ENCODE measurements at places on chromosomes 1 and 21.
A peak's percentile ranks its signal among the peaks of the same experiment; 100 is the strongest.

DNA sequence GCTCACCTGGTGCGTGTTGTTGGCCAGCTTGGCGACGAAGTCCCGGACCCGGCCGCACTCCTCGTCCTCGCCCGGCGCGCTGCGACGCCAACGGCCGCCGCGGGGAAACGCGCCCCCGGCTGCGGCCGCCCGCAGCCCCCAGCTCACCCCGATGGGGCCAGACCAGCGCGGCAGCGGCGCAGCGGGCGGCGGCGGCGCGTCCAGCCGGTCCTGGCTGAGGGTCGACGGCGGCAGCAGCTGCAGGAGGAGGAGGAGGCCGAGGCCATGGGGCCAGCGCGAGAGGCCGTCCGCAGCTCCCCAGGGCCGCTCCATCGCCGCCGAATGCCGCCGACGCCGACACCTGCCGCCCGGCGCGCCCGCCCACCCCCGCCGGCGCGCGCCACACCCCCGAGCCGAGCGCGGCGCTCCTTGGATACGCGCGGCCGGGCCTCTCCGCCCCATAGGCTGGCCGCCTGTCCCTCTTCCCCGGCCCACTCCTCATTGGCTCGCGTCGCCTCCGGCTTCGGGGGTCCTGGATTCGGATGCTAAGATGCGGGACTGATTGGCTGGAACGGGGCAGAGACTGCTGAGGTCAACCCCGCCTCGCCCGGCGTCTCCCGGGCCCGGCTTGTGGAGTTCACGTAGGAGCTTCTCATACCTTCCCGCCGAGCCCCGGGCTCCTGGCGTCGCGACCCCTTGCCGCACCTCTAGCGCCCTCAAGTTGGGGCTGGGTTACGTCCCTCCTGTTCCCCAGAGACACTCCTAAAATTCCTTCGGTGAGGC lies at the start of gene SORT1:
Gene SORT1, minus strand, starts transcription at position 338 of the 762 bp plus-strand sequence. Its CDS starts 26 bp downstream, at position 312.
- DNase-seq = peak; percentile 60

- DNase-seq = peak; percentile 32
Measured at GRCh38 chr1:64171246-64171645, 32.2 kb upstream of the UBE2U start.

- no peak for DNase-seq
Measured at GRCh38 chr1:15261155-15262002, 14.4 kb downstream of the FHAD1 start.

DNA sequence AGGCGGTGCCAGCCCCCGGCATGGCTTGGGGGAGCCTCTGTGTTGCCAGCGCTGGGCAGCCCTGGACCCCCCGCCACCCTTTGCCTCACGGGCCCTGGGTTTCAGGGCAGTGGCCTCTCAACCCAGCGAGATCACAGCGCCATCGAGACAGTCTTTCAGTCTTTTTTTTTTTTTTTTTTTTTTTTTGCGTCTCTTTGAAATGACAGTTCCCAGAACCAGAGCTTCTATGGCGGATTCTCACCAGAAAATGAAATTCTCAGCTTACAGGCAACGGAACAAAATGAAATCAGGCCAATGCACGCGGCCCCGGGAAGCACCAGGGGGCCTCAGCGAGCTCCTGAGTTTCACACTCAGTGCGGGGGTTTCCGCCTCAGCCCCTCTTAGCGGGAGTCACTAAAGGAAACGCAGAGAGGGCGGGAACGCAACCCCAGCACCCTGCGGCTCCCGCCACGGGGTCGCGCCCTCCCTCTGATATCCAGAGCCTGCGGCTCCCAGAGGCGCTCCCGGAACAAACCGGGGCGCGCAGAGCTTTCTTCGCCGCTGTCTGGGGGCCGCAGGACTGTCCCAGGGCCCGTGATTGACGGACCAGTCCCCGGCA lies 8.0 kb upstream of the COL6A1 start:
- DNase-seq = peak; percentile 68

DNA sequence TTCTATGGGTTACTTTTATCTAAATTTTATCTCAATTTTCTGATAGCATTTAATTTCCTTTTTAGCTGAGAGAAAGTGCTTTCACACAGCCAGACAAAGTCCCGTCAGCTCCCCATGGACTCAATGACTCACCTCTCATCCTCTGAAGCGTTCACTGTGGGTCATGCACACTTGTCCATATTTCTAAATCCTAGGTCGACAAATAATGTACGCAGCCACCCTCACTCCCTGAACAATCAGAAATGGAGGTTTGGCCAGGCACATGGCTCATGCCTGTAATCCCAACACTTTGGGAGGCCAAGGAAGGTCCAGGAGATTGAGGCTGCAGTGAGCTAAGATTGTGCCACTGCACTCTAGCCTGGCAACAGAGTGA lies 42.4 kb upstream of the COA6 start:
- peak; percentile 41 for DNase-seq

GRCh38 chr21:44331650-44332307 lies 7.4 kb downstream of the CFAP410 start:
- peak; percentile 4 for DNase-seq

DNA sequence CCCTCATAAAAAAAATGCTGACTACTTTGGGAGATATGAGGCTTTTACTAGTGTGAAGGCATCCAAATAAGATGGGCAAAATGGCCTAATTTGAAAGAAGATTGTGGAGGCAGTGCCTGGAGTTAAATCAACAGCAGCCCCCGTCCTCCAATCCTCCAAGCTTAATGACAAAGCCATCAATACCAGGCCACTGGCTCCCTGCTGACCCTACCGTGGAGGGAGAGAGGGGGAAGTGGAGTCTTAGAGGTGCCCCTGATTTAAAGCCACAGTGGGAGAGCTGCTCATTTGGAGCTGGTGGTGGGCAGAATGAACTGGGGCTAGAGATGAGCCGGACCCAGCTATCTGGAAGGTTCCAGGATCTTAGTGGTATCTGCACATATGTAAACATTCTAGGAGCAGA lies 24.3 kb upstream of the KNCN start:
- no peak for DNase-seq

GRCh38 chr1:35568975-35569395 lies 4.1 kb upstream of the TFAP2E start:
- no peak for DNase-seq

GRCh38 chr1:231176421-231176820 lies 14.6 kb downstream of the TRIM67 start:
- DNase-seq = no peak

GRCh38 chr1:92486251-92487077 lies at the start of gene GFI1:
TSS of gene GFI1 (minus strand) at chr1:92486925. CDS start at chr1:92483487, 3,438 bp downstream.
- DNase-seq = no peak

DNA sequence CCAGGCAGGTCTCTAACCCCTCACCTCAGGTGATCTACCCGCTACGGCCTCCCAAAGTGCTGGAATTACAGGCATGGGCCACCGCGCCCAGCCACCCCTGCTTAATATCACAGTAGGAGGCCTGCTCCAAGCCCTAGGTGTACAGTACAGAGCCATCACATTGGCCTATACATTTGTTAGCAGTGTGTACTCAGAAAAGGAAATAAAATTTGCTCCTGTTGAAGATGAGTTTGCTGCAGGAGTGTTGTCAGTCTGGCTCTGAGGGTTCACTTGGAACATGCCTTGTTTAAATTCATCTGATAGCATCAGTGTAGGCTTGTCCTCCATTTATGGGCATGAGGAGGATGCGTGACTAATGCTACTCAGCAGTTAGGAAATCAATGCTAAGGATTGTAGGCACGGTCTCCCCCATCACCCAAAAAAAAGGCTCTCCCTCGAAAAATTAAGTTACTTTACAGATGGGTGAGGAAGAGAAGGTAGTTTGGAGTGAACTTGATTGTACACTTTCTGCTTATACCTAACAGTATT lies 4.6 kb upstream of the ENAH start:
- DNase-seq = peak; percentile 75

GRCh38 chr1:164682570-164682969 lies 123.6 kb downstream of the PBX1 start:
- DNase-seq = no peak

DNA sequence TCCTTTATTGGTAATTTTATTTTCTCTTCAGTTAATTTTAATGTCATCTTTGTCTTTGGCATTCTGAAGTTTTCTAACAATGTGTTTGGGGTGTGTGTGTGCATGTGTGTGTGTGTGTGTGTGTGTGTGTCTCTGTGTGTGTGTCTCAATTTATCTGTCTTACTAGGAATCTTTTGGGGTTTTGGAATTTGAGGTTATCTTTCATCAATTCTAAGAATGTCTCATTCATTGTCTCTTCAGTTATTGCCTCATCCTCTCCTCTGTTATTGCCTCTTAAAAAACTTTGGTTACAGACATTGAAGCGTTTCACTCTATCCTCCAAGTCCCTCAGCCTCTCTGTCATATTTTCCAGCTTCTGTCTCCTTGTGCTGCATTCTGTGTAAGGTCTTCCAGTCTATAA lies 18.1 kb upstream of the SAMD13 start:
- no peak for DNase-seq

DNA sequence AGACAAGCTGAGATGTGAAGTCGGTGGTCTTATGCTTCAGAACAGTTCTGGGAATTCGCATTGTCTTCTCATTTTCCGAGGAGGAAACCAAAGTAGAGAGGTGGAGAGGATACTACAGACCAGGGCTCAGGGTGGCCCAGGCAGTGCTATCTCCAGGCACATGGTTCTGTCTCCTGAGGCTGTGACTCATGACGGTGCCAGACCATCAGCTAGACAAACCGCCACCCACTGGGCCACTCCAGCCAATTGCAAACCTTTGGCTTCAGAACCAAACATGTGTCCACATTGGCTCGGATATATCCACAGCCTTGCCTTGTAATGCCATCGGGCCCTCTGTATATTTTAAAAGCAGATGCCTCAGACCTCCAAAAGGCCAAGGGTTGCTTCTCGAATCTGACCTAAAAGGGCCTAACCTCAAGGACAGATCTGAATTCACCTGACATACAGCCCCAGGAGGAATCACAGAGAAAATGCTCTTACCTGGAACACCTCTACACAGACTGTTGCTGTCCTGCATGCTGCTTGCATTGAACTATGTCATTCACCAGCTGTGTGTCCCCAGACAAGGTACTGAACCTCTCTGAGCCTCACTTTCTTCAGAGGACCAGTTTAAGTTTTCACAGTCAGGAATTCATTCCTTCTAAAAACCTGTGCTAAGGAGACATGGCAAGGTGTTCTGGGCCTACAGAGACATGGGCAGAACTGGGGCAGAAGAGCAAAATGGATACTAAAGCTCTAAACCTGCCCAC lies 224.9 kb upstream of the JUN start:
- DNase-seq = no peak

- DNase-seq = no peak
Measured at GRCh38 chr1:109204484-109204883, 9.2 kb upstream of the SARS1 start.

DNA sequence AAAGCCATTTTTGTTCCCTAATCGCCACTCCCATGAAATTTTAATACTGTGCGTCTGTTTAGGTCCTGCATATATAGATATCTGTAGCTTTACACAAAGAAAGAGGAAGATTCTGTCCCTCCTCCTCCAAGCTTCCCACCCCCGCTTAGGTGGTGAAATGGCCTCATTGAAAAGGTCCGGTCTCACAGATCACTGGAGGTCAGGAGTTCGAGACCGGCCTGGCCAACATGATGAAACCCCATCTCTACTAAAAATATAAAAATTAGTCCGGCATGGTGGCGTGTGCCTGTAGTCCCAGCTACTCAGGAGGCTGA lies 20.9 kb downstream of the SLC2A7 start:
- DNase-seq = no peak

- DNase-seq = no peak
Measured at GRCh38 chr1:114505148-114505561, 5.8 kb downstream of the TRIM33 start.

DNA sequence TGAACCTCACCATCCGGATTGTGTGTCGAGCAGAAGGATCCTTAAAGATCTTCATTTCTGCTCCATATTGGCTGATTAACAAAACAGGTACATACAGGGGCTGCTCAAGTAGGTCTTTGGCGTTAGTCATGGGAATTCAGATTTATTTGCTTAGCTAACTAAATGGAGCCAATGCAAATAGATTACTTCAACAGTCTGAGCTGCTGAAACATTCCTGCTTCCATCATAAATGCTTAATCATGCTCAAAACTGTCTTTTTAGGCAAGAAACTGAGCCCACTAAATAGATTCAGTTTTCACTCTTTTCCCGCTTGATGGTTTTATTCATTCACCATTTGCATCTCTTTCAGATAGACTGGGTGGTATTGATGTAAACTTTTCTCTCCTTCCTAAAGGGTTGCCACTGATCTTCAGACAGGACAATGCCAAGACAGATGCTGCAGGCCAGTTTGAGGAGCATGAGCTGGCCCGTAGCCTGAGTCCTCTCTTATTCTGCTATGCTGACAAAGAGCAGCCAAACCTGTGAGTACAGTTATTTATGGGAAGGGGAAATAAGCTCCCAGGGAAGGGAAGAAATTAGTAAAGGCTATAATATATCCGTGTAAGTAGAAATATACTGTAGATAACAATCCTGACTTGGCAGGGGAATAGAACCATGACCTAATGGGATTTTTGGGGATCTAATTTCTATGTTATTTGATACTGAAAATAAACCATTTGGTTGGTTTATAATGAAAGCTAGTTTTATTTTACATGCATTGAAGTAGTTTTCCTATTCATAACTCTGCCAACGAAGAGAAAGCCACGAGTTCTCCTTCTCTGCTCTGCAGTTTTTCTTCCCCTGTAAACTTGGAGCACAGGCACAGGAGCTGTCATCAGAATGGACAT lies 126.4 kb downstream of the VPS13D start:
- no peak for DNase-seq

DNA sequence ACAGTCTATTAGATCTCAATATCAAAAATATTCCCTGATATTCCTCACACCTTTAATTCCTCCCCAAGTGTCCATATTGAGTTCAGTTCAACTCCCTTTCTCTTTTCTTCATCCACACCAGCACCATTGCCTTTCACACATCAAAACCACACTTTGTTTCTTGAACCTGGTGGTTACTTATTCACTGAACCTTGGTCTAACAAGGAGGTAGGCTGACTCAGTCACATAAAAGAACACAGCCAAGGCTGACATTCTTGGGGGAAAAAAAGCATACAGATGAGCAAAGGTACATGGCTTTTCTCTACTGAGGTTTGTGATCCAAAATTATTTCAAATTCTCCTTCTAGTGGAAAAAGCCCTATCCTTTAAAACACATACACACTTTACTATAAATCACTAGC lies 131.7 kb upstream of the USH2A start:
- DNase-seq = no peak

GRCh38 chr1:18288722-18289121 lies 181.1 kb downstream of the IGSF21 start:
- DNase-seq = no peak

DNA sequence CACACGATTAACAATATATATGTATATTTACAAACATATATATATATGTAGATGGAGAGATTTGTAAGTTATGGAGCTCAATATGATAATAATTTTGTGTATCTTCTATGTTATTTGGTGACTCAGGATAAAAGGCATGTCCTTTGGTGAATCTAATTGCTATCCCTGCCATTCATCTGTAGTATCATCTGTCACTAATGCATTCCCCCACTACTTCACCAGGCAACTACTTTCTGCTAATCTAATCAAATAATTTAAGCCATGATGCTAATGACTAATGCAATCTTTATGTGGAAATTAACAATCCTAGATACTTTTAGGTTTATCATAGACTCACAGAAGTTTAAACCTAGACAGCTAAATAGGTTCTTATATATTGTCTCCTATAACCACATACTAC lies 1074.5 kb downstream of the PLA2G4A start:
- DNase-seq = no peak

Measured in skeletal muscle cell (primary cell).